ENCODE measurements at places on chromosomes 13 and 19. TPM values are rescaled to one million over a fixed set of nuclear protein-coding genes. Genes with fewer than 3 reads are reported as not detected.
A peak's percentile ranks its signal among the peaks of the same experiment; 100 is the strongest.

DNA sequence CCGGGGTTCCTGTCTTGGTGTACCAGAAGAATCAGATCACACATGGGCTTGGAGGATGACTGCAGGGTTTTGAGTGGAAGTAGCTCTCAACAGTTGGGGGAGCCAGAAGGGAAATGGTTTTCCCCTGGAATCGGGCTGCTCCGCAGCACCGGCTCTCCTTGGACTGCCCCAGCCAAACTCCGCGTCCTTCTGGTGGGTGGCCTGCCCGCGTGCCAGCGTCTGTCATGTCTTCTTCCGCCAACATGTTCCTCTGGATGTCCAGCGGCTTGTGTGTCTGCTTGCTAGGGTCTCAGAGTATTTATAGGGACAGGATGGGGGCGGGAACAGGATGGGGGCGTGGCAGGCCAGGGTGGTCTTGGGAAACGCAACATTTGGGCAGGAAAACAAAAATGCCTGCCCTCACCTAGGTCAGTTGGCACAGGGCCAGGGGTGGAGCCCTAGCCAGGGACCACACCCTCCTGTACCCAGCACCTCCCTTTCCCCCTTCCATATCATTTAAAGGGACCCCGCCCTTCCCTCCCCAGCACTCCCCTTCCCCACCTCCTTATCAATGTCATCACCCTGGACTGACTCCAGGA is 1.3 kb upstream of the ZNF30 start:
- no peak for DNase-seq

- DNase-seq, result no peak
Observed at GRCh38 chr19:39670998-39671397, 15.3 kb downstream of the LGALS16 start.

GRCh38 chr19:4600893-4601292 is 38.4 kb upstream of the TNFAIP8L1 start:
- no peak for DNase-seq

- no peak for DNase-seq
Observed at GRCh38 chr19:1935484-1936208, 5.3 kb upstream of the CSNK1G2 start.

DNA sequence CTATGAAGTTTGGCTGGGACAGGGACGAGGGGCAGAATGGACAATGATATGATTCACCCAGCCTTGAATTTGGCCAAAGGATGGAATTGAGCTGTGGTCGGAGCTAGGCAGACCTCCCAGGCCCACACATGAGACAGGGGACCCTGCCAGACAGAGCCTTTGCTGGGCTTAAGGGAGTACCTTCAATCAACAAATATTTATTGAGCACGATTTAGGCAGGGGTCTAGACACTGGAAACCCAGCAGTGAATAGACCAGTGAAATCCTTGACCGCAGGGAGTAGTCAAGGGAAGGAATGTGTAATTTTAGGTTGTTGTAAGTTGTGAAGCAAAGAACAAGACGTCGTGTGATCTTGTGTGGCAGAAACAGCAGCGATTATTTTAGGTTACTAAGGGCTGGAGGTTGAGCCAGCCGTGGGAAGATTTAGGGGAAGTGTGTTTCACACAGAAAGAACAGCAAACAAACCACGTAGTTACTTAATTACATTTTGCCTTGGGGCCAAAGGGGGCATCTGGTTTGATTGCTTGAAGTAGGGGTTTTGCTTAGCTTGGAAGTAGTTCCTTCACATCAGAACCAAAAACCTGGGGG is 16.9 kb upstream of the AP1M2 start:
- DNase-seq, result no peak

The LSR gene
- 3.4 TPM for total RNA-seq

The SOX1 gene
- not detected for total RNA-seq

- no peak for DNase-seq
Observed at GRCh38 chr19:3033595-3034405, 4.7 kb upstream of the TLE2 start.

- DNase-seq, result no peak
Observed at GRCh38 chr13:52459668-52460067, 4.4 kb downstream of the CKAP2 start.

The ANGPTL8 gene
- total RNA-seq, result not detected

DNA sequence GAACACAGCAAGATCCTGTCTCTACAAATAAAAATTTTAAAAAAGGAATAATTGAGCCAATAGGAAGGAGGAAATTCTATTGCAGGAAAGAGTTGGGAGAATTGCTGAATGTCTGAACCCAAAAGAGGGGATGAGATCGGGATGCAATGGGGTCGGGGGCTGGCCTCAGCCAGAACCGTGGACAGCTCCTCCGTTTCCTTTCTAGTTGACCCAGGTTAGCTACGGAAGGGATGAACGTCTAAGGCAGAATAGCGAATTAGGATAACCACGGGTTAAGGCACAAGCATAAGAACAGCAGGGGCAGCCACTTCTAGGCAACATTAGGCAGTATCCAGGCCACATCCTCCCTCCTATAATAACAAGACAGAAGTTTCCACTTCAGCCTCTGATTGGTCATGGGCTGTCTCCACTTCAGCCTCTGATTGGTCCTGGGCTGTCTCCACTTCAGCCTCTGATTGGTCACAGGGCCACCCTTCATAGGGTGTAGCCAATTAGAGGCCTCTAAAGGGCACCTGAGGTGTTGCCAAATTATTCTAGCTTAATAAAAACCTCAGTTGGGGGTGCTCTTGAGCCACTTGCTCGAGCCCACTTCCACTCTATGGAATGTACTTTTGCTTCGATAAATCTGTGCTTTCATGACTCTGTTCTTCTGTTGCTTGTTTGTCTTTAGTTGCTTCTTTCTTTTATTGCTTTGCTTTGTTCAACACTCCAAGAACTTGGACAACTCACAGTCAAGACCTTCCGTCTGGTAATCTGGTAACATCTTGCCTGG is 24.9 kb upstream of the TPM4 start:
- DNase-seq, result no peak

DNA sequence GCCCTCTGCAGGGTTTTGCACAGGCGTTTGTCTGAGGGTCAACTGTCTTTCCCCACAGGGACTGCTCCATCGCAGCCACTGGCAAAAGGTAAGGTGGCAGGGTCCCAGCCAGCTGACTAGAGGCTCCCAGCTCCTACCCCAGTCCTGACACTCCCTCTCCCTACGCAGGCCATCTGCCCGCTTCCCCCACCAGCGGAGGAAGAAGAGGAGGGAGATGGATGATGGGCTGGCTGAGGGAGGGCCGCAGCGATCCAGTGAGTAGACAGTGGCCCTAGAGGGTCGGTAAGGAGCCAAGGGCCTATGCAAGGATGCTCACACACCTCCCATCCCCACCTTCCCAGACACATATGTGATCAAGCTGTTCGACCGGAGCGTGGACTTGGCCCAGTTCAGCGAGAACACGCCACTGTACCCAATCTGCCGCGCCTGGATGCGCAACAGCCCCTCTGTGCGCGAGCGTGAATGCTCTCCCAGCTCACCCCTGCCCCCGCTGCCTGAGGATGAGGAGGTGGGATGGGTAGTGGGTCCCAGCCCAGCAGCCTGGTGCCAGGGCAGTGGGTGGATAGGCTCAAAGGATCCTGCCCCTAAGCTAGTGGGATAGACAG is 4.0 kb downstream of the HSPB6 start:
- peak; percentile 41 for DNase-seq

DNA sequence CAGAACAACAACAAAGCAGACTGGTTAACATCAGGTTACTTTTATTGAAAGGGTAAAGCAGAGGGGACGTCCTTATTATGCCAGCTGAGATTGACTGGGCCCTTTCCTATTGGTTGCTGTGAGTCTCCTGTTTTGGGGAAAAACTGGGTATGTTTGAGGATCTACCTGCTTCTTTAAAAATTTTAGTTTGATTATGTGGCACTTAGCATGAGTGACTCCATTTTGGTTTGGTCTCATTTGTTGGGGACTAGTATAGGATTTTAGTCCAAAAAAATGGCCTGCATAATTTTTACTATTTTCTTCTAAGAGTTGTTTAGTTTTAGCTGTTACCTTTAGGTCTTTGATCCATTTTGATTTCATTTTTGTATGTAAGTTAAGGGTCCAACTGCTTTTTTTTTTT is 14.4 kb downstream of the ZNF627 start:
- no peak for DNase-seq

- DNase-seq, result no peak
Observed at GRCh38 chr13:73479856-73480255, 421.1 kb downstream of the KLF5 start.

GRCh38 chr13:38376546-38376945 is 26.9 kb downstream of the UFM1 start:
- DNase-seq, result no peak

GRCh38 chr13:78383071-78383484 is 220.3 kb downstream of the POU4F1 start:
- DNase-seq, result no peak

DNA sequence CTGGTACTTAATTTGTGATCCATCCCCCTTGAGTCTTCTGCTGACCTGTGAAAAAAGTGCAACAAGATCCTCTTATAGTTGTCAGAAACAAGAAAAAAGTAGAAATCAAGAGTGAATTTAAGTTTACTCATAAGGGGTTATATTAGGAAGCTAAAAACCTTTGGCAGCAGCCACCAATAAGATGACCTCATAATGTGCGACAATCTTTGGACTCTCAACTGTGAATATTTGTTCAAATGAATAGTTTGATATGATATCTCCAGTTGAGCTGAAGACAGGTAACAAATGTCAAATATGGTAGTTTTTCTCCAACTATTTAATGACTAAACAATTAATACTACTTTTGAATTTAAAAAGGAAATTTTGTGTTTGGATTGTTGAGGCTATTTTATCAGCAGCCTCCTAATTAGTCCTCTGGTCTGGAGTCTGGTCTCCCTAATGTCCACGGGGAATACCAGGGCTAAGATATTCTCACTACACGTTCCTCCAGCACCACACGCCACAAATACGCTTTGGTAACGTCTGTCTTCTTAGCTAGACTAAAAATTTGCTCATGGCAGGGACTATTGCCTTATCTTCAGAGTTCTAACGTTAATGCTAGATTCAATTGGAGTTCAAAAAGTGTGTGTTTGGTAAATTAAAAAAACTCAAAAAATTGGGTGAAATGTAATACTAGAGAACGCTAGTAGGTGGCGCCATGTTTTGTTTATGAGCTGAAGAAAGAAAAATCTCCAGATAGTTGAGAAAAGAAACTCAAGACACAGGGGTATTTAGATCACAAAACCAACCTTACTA is 51.0 kb upstream of the PDX1 start:
- DNase-seq, result no peak

- no peak for DNase-seq
Observed at GRCh38 chr13:86510792-86511191, 711.6 kb upstream of the SLITRK6 start.

DNA sequence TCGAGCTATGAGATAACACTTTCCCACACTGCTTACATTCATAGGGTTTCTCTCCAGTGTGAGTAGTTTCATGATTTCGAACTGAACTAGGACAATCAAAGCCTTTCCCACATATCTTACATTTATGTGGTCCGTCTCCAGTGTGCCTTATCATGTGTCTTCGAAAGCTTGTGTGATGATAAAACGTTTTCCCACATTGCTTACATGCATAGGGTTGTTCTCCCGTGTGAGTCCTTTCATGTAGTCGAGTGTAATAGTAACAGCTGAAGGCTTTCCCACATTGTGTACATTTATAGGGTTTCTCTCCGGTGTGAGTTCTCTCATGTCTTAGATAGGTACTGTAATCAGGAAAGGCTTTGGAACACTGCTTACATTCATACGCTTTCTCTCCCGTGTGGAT is 16.3 kb downstream of the ZNF823 start:
- no peak for DNase-seq

DNA sequence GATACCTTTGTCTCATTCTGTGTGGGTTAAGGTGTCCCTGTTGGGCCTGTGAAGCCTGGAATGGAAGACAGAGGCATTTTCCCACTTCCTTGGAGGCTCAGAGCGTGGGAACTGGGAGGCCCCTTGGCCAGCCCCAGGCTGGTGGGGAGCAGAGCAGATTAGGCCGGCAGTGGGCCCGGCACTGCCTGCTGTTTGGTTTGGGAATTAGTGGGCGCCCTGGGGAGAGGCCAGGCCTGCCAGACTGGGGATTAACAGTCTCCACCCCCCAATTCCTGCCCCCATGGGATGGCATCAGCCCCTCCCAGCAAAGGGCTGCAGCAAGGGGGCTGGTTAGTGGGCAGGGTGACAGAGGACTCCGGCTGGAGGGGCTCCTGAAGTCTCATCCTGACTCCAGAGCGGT is 3.1 kb upstream of the BEST2 start:
- no peak for DNase-seq

DNA sequence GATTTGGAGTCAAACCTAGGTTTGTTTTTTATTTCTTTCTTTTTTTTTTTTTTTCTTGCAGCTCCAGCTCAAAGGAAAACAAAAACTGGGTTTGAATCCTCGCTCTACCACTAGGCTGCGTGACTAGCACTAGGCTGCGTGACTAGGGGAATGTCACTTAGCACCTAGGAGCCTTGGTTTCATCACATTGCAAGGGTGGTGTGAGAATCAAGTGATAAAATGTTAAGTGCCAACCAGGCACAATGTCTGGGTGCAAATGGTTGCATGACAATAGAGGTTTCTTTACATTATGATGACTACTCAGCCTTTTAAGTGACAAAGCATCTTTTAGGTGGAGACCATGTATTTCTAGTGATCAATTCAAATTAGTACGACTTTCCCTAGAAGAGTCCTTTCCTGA is 27.9 kb downstream of the RCBTB2 start:
- no peak for DNase-seq

DNA sequence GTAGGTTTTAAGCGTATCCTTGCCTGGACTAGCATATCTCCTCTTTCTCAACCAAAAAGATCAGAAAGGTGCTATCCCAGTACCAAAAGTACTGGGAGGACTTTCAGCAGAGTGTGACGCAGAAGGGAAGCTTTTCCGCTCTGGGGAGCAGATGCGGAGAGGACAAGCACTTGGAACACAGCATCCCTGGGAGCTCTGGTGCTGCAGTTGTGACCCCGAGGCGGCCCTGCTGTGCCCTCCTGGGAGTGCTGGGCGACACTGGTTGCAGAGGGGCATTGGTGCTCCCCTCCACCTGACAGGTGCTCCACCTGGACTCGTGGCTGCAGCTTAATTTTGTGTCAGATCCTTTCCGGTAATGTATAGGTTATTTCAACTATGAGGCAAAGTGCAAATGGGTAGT is 3.4 kb downstream of the NAXD start:
- no peak for DNase-seq

DNA sequence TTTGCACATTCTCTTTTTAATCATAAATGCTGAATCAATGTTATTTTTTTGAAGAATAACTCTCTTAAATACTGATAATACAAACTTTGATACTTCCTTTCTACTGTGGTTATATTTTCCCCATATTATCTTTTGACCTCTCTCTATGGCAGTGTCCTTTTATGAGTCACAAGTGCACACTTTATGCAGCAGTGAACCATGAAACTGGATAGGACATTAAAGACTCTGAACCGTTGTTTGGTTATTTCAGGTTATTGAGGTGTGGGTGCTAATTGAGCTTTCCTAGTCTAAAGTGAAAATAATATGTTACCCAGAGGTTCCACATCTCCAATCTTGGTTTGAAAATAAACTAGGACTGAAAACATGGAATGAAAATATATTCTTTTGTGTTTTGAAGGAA is 71.4 kb downstream of the DGKH start:
- DNase-seq, result no peak

The UHRF1 gene
- 1.00 TPM for total RNA-seq

The IGFL3 gene
- not detected for total RNA-seq
